ENCODE measurements at places on chromosomes 1 and 21. TPM values are rescaled to one million over a fixed set of nuclear protein-coding genes. Genes with fewer than 3 reads are reported as not detected.
A peak's percentile ranks its signal among the peaks of the same experiment; 100 is the strongest.

DNA sequence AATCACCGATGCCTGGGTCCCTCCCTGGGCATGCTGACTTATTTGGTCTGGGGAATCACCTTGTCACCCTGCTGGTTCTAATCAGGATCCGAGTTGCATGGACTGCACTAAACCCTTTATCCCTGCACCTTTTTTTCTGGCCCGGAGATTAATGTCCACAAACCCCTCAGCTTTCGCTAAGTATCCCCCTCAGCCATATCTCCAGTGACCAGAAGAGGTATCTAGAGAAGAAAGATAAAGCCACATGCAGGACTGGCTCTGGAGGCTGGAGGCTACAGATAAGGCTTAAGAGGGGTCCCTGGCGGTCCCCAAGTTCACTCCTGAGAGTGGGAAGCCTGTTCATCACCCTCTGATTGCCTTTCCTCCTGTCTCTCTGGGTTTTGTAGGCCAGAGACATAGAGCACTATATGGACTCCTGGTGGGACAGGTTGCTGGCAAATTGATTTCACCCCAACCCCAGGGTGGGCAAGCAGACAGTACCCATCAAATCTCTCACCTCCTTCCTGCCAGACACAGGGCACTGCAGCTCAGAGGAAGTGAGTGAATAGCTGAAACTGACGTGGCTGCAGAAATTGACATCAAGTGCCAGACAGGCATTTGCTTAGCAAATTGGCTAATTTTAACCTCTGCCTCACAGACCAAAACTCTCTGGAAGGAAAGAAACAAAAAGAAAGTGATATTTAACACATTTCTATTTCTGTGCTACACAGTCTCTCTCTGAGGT, 38.8 kb downstream of the HMGB4 start:
- no peak for DNase-seq
- no peak overlapping the region for H3K27ac ChIP-seq
- H3K4me1 ChIP-seq = no peaks in the 10 kb centered on the region
- H3K4me3 ChIP-seq = no peak overlapping the region

Gene BROX
- 2.3 TPM for polyA plus RNA-seq

Gene CD1B
- polyA plus RNA-seq = not detected

DNA sequence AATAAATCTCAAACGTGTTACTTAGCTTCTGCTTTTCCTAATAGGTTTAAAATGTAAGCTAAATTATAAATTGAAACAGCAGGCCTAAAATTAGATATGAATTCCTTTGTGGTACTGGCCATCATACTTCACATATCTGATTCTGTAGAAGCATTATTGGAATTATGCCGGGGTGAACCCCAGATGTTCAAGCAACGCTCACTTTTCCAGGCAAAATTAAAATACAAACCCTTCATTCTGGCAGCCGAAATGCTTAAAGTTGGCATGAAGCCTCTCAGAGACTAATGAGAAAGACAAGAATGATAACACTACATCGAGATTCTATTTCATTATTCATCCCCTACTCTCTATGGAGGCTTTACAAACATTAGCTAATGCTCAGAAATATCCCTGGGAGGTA, 1352.7 kb upstream of the ADGRL2 start:
- no peaks in the 10 kb centered on the region for H3K36me3 ChIP-seq
- no peaks in the 10 kb centered on the region for H3K4me1 ChIP-seq
- DNase-seq = no peak

- H3K27me3 ChIP-seq = peaks cover 3% of the 10 kb centered on the region
- DNase-seq = no peak
- no peak overlapping the region for H3K27ac ChIP-seq
- H3K36me3 ChIP-seq = peaks cover 24% of the 10 kb centered on the region
- peaks cover 19% of the 10 kb centered on the region for H3K4me1 ChIP-seq
Measured at GRCh38 chr1:32199043-32199716, 1.2 kb upstream of the CCDC28B start.

DNA sequence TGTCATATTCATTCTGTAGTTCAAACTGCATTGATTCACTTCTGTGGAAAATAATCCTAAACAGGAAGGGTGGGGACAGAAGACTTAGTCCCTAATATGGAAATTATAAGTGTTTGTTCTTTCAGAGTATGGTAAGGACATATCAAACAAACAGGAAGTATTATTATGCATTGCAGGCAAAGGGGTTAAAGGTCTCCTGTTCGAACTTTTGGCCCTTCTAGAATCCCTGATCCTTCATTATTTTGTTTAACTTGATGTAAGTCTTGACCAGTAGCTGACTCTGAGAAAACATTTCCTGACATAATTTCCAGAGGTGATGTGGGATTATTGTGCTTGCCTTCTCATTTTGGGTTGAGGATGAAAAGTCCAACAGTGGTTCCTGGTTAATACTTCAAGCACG, 215.4 kb upstream of the ADGRL2 start:
- H3K27me3 ChIP-seq = no peaks in the 10 kb centered on the region
- no peak for DNase-seq
- no peaks in the 10 kb centered on the region for H3K4me1 ChIP-seq
- H3K27ac ChIP-seq = no peak overlapping the region
- H3K4me3 ChIP-seq = no peak overlapping the region

GRCh38 chr1:182217071-182217470, 155.6 kb upstream of the ZNF648 start:
- no peak for DNase-seq
- H3K27ac ChIP-seq = no peak overlapping the region
- no peaks in the 10 kb centered on the region for H3K4me1 ChIP-seq
- no peaks in the 10 kb centered on the region for H3K36me3 ChIP-seq

Gene MTARC2
- polyA plus RNA-seq = 8.5 TPM

DNA sequence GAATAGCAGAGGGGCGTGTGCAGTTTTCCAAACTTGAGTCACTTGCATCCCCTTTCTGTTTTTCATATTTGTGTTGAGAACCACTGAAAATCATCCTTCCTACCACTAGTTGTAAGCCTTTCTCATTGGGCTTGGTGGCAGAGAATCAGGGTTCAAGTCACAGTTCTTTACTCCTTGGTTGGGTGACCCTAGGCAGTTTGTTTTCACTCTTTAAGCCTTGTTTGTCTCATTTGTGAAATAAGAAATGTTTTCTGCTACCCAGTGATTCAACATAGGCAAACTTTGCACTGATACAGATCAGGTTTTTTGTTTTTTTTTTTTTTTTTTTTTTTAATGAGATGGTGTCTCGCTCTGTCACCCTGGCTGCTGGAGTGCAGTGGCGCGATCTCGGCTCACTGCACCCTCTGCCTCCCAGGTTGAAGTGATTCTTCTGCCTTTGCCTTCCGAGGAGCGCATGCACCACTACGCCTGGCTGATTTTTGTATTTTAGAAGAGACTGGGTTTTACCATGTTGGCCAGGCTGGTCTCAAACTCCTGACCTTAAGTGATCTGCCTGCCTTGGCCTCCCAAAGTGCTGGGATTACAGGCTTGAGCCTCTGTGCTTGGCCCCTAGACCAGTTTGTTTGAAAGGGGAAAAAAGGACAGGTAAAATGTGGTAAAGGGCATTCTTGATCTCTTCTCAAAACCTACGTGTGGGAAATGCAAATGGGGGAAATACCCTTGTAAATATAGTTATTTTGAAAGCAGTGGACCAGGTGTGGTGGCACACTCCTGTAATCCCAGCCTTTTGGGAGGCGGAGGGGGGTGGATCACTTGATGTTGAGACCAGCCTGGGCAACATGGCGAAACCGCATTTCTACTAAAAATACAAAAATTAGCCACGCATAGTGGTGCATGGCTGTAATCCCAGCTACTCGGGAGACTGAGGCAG, 3.2 kb downstream of the CLIC4 start:
- H3K36me3 ChIP-seq = no peaks in the 10 kb centered on the region
- no peak overlapping the region for H3K4me3 ChIP-seq
- peaks cover 14% of the 10 kb centered on the region for H3K4me1 ChIP-seq
- no peaks in the 10 kb centered on the region for H3K27me3 ChIP-seq
- H3K27ac ChIP-seq = no peak overlapping the region
- DNase-seq = no peak

DNA sequence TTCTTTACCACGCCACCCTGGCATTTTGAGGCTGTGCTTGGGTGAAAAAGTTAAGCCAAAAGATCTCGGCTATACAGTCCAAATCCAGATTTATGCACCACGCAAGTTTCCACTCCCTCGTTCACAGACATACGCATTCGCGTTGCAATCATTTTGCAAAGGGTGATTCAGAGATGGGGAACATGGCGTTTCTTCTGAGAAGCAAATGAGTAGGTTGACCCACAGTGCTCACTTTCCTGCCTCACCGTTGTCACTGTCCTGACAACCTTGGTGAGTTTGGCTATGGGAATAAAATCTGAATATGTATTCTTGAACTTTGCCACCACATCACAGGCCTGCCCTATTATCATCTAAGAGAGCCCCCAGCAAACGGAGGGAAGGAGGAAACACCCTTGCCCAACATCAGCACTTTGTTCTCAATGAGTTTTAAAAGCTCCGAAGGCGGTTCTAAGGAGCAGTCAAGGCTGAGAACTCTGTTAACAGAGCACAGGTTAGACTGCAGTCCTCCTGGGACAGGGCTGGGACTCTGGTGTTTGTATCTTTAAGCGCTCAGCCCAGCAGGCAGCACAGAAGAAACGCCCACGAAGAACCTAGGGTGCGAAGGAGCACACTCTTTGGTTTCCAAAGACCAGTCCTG, 86.4 kb downstream of the RUNX1 start:
- DNase-seq = no peak
- no peaks in the 10 kb centered on the region for H3K4me1 ChIP-seq
- no peak overlapping the region for H3K27ac ChIP-seq
- no peak overlapping the region for H3K4me3 ChIP-seq

GRCh38 chr1:89755591-89755990, 65.2 kb upstream of the LRRC8D start:
- H3K36me3 ChIP-seq = no peaks in the 10 kb centered on the region
- H3K4me1 ChIP-seq = no peaks in the 10 kb centered on the region
- no peaks in the 10 kb centered on the region for H3K27me3 ChIP-seq
- H3K27ac ChIP-seq = no peak overlapping the region
- DNase-seq = no peak

Gene OR2T35
- not detected for polyA plus RNA-seq

Gene NCF2
- polyA plus RNA-seq = 0.03 TPM

DNA sequence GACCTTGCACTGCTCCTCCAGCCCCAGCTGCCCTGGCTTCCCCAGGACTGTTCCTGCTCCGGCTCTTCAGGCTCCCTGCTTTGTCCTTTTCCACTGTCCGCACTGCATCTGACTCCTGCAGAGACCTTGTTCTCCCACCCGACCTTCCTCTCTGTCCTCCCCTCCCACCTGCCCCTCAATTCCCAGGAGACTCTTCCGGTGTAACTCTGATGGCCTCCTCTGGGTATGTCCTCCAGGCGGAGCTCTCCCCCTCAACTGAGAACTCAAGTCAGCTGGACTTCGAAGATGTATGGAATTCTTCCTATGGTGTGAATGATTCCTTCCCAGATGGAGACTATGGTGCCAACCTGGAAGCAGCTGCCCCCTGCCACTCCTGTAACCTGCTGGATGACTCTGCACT, 550 bp downstream of the ACKR1 start:
- no peak for DNase-seq
- H3K27ac ChIP-seq = no peak overlapping the region
- no peaks in the 10 kb centered on the region for H3K4me1 ChIP-seq
- H3K36me3 ChIP-seq = no peaks in the 10 kb centered on the region
- H3K27me3 ChIP-seq = no peaks in the 10 kb centered on the region
- no peak overlapping the region for H3K4me3 ChIP-seq

- H3K4me1 ChIP-seq = peaks cover 9% of the 10 kb centered on the region
- no peak overlapping the region for H3K27ac ChIP-seq
- no peaks in the 10 kb centered on the region for H3K27me3 ChIP-seq
- DNase-seq = no peak
Measured at GRCh38 chr1:10973956-10974881, 38.2 kb upstream of the TARDBP start.

Gene KCNE1
- polyA plus RNA-seq = 0.63 TPM

GRCh38 chr1:212500983-212501382, 68.3 kb downstream of the NENF start:
- H3K27ac ChIP-seq = no peak overlapping the region
- DNase-seq = no peak
- H3K36me3 ChIP-seq = no peaks in the 10 kb centered on the region
- H3K4me3 ChIP-seq = no peak overlapping the region

GRCh38 chr1:228036701-228037231, 30.0 kb downstream of the WNT3A start:
- no peak overlapping the region for H3K27ac ChIP-seq
- H3K36me3 ChIP-seq = no peaks in the 10 kb centered on the region
- no peak overlapping the region for H3K4me3 ChIP-seq
- H3K4me1 ChIP-seq = peaks cover 13% of the 10 kb centered on the region
- peak; percentile 50 for DNase-seq
- H3K27me3 ChIP-seq = peaks cover 47% of the 10 kb centered on the region

DNA sequence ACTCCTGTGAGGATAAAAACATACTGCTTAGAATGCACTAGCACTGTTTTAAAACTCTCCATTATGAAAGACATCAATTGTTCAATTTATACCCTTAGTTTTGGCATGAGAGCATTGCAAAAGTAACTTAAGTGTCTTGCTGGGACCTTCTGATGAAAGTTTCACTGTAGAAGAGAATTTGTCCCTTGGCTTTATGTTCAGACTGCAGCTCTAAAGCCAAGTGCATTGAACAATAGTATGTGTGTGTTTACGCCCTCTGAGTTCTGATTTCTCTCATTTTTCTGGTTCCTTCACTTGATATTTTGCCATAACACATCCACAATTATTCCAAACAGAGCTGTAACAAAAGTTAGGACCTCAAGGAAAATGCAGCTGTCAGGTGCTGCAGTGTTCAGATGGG, 474.6 kb downstream of the DISC1 start:
- no peaks in the 10 kb centered on the region for H3K36me3 ChIP-seq
- DNase-seq = no peak
- no peak overlapping the region for H3K4me3 ChIP-seq

Gene KDF1
- polyA plus RNA-seq = 44.3 TPM

Gene C1orf122
- polyA plus RNA-seq = 45.4 TPM

DNA sequence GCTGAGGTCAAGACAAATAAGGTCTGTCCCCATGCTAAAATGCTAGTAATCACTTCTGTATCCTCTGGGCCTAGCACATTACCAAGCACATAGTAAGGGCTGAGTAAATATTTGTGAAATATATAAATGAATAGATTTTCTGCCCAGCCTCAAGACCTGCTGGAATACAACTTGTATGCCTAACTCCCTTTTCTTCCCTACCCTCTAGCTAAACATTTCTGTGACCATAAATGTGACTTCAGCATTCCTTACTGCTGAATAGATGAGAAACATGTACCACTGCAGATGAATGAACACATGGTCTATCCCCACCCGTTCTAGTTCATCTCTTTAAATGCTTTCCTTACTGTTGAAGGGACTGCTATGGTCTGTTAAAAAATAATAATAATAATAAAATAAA, 209.0 kb upstream of the HOOK1 start:
- no peaks in the 10 kb centered on the region for H3K4me1 ChIP-seq
- DNase-seq = no peak
- H3K36me3 ChIP-seq = peaks cover 3% of the 10 kb centered on the region
- no peak overlapping the region for H3K4me3 ChIP-seq
- H3K27ac ChIP-seq = no peak overlapping the region
- no peaks in the 10 kb centered on the region for H3K27me3 ChIP-seq

Gene GPR89B
- 16.8 TPM for polyA plus RNA-seq

Gene NBPF6
- polyA plus RNA-seq = not detected
